AG09309 (cell line): ENCODE measurements at places on chromosomes 11 and 22.

DNA sequence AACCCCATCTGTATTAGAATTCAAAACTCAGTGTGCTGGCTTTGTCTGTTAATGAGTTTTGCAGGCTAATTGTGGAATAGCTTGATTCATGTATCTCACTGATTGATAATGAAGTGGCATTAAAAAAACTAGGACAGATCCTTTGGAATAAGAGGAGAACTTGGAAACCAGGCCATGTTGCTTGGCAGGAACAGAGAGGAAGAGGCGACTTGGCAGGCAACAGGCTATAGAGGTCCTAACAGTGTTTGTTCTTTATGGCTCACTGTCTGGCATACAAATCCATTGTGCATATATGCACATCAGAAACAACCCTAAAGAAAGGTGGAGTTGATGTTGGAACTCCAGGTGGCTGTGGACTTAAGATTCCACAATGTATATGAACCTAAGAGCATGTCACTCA, 17.4 kb upstream of the OR9I1 start:
- DNase-seq, result no peak

DNA sequence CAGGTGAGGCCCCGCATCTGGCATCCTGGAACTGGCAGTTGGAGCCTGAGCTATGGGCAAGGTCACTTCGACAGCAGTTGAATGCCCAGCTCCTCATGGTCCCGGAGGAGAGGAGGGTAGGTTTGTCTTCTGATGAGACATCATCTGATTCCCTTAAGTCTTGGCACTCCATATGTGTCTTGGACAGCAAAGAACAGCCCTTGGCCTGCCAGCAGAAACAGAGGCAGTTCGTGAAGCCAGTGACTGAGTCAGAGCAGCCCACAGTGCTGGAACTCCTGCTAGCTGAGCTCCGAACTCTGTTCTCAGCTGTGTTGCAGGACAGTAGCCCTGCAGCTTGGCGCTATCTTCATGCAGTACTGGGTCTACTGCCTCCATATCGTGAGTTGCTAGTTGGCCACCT, 1.0 kb downstream of the DNHD1 start:
- DNase-seq, result peak; percentile 51

DNA sequence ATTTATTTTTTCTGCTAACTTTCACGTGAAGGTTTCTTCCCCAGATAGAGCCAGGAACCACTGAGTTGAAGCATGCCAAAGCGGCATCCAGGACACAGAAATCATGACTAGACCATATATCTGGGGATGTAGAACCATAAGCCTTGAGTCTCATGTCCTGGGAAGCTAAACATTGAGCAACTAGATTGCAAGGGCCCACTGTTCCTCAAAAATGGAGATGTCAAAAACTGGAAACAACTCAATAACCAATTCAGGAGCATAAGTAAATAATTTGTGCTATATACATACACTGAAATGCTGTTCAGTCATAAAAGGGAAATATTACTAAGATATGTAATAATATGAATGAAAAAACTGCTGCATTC, 29.0 kb upstream of the CARD16 start:
- no peak for DNase-seq

GRCh38 chr22:50376085-50376651, 33.0 kb downstream of the PPP6R2 start:
- DNase-seq, result no peak

GRCh38 chr11:68658661-68659060, 25.7 kb upstream of the GAL start:
- no peak for DNase-seq

- no peak for DNase-seq
Observed at GRCh38 chr11:92137747-92138146, 86.9 kb upstream of the FAT3 start.

DNA sequence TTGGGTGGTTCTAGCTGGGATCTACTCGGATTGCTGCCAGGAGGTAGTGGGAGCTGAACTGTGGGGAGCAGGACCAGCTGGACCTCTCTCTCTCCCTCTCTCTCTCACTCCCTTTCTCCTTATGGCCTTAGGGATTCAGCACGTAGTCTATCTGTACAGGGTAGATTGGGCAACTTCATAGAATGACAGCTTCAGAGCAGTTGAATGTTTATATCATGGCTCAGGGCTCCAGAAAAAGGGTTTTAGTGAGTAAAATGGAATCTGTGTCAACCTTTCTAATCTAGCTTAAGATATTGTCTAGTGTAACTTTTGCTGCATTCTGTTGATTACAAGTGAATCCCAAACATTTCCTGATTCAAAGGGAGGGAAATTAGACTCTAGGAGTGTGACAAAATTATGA, 127.7 kb upstream of the PDGFD start:
- DNase-seq, result no peak

DNA sequence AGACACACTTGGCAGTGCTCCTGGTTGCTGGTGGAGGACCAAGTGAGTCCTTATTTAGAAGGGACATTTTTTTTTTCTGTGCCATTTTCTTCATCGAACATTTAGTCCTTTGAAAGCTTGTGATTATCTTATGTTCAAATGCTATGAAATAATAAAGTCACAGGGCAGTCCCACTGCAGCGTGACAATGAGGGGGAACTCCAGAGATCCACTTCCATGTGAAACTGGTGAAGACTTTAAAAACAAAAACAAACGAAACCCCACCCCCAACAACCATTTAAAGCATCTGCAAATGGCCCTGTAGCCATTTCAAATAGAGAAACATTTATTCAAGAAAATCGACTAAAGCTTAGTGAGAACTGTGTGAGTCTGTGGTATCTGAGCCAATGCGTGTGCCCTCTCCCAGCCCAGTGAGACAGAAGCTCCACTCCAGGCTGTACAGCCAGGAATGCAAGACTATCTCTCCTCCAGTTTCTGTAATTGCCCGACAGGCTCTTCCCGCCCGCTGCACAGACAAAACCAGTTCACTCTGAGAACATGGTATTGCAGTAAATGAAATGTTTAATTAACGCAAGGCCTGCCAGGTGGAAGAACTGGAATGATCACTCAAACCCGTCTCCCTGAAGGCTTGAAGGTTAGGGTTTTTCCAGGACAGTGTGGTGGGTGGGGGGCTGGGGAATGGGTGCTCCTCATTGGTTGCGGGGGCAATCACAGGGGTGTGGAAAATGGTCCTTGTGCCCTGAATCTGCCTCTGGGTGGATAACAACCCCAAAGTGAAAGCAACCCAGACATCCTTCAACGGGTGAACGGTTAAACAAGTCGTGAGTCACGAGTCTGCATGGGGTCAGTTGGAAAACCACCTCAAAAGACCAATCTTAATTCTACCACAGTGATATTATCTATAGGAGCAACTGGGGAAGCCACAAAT, 8.4 kb downstream of the KRTAP5-6 start:
- no peak for DNase-seq

- no peak for DNase-seq
Observed at GRCh38 chr22:44337678-44338004, 24.9 kb upstream of the SHISAL1 start.

DNA sequence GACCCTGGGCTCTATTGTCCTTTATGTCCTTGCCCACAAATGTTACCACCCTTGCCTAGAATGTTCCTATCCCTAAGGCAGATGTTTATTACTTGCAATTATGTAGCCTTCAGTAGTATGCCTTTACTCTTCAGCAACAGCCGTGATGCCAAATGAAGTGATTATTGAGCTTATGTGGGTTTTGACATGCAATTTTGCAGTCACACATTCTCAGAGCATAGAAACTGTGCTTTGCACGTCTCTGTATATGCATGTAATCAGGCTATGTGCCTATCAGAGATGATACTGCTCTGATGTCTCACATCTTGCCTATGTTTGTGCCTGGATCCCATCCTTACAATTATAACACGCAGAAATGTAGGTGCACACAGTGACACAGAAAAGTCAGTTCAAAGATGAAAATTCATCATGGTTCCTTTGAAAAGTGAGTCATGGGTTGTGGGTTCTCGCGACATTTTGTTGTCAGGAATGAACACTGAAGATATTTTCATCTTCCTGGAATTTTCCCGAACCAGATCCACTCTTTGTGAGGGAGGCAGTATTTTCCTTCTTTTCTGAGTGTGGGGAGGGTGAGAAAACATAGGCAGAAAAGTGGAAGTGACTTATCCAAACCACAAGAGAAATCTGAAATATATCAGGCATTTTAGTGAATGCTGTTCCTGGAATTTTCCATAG, 81.1 kb downstream of the BMAL1 start:
- no peak for DNase-seq

- DNase-seq, result no peak
Observed at GRCh38 chr11:68503251-68503687, 42.7 kb downstream of the PPP6R3 start.

- DNase-seq, result no peak
Observed at GRCh38 chr22:42261296-42261695, 9.2 kb downstream of the TCF20 start.

DNA sequence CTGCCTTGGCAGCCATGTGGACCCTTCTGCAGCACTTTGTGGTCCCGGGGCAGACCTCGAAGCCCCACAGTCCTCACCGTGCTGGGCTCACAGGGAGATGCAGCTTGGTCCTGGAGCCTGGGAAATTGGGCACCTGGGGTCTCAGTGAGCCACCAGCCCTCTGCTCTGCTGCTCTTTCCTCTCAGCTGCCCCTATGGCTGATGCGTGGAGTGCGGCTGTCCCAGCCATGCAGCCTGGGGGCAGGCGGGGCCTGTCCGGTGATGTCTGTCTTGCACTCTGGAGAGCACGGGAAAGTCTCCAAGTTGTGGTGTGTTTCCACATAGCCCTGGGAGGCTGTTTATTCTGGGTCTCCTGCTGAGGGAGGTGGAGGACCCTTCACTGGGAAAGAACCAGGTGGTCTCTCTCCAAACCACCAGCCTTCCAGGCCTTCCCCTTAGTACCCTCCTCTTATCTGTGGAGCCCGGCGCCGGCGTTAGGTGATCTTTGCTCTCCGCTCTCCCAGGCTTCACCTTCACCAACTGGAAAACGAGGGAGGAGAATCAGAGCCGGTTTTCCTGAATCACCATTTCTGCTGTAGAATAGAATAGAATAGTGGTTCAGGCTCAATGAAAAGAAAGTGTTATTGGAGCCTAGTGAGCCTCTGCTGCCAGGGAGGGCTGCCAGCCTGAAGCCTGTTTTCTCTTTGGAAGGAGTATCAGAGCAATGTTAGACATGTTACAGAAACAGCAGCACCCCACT, 41.2 kb upstream of the GRAMD4 start:
- DNase-seq, result no peak

DNA sequence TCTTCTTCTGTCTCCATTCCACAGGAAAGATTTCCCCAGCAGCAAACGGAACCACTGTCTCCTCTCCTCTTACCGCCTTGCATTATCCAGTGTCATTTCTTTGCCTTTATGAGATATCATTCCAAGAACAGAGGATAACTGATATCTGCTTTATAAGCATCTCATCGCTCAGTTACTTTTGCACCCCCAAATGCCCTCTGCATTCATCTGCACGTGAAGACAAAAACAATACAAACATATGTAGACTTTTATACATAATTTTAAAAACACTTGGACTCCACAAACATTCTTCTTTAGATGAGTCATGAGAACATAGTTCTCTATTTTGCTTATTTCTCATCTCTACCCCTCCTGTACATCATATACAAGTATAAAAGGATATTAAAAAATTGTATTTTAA, 512 bp upstream of the OR51T1 start:
- no peak for DNase-seq

DNA sequence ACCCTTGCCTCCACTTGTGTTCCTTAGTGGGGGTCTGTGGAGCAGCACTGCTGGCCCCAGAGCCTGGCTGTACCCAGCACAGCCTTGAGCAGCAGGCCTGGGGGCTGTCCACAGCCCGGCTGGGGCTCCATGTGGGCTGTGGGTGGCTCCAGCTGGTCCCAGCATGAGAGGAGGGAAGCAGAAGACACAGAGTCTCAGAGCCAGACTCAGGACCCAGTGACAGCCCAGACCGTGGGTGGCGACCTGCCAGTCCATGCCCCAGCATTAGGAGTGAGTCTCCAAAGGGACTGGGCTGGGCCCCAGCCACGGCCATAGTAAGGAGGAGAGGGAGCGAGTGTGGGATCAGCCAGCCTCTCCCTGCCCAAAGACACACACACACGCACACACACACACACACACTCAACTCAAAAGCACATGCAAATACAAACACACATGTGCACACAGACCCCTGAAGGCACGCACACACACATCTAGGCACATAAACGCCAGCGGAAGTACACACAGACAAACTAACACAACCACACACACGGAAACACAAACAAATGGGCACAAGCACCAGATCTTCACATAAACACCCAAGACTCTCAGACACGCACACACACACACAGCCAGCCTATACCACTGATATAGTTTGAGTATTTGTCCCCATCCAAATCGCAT, 16.7 kb upstream of the LRRC10B start:
- DNase-seq, result no peak

DNA sequence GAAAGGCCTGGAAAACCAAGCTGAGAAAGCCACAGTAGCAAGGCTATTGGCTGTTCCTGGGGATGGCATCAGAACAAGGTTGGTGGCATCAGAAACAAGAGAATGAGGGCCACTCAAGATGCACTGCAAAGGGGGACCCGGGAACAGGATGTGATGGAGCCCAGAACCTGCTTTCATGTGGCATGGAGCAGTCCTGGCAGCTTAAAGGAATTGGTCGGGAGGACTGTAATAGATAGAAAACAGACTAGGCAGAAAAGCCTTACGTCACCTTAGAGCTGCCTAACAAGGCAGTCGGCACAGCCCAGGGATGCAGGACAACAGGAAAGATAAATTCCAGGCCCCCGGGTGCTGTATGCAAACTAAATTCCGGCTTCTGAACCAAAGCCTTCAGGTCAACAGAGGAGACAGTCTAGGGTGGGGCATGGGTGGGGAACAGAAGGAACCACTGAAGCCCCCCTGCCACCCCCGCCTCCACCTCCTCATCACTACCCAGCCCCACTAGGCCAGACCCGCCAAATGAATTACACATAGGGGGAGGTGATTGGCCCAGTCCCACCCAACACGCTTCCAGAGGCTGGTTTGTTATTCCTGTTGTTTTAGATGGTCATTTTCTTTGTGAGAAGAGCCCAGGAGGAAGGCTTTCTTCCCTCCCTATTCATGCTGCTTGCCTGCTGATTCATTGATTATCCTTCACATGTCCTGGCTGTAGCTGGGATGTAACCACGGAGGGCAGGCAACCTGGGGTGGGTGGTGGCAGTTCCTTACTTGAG, 25.7 kb upstream of the LRRC55 start:
- DNase-seq, result no peak

DNA sequence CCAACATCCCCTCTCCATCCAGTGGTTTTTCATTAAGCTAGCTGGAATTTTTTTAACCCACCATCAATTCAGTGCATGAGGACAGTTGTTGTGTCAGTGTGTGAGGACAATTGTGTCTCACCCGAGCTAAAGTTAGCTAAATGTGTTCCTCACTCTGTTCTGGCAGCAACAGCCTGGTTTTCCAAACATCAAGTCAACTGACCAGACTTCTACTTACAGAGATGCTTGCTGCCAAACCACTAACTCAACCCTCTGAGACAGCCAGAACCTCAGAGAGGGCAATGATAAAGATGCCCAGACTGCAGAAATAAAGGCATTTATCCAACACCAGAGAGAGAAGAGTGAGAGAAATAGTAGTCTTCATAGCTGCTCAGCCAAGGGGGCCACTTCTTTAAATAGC, 6.7 kb downstream of the PAMR1 start:
- peak; percentile 23 for DNase-seq
